ENCODE measurements at places on chromosomes 7 and 10.

- DNase-seq = peak; percentile 90
Observed at GRCh38 chr7:149125863-149126661, at the start of gene ZNF425. Gene ZNF425, minus strand, starts transcription at chr7:149126324. Its CDS starts 111 bp downstream, at chr7:149126213.

- DNase-seq = no peak
Observed at GRCh38 chr10:95034401-95034800, 34.9 kb downstream of the CYP2C8 start.

DNA sequence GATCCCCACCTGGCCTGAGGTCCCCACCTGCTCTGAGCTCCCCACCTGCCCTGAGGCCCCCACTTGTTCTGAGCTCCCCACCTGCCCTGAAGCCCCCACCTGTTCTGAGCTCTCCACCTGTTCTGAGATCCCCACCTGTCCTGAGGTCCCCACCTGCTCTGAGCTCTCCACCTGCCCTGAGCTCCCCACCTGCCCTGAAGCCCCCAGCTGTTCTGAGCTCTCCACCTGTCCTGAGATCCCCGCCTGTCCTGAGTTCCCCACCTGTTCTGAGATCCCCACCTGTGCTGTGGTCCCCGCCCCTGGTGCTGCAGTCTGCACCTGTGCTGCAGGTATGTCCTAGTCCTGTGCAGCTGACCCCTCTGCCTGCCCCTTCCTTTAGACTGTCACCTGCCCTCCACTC is 561.6 kb downstream of the TCERG1L start:
- no peak for DNase-seq

GRCh38 chr10:129958629-129959543 is 5.2 kb downstream of the EBF3 start:
- no peak for DNase-seq

DNA sequence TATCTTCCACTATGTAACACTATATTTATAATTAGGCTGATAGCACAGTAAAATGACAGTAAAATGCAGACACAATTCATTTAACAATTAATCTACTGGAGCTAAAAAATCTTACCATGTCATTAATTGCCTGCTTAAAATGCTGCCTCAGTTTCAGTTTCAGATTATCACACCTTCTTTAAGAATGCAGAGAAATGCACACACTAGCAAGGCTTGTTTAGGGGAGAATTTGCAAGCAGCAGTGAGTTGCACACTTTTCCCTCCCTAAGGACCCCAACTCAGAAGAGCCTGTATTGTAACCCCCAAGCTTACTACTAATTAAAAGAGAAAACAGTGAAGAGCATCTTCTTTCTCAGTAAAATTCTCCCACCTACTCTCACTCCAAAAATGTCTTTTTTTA is 79.7 kb upstream of the KCNIP2 start:
- no peak for DNase-seq

- DNase-seq = no peak
Observed at GRCh38 chr7:1223196-1223981, 9.3 kb upstream of the UNCX start.

GRCh38 chr10:44891721-44892120 is 19.4 kb upstream of the TMEM72 start:
- no peak for DNase-seq

DNA sequence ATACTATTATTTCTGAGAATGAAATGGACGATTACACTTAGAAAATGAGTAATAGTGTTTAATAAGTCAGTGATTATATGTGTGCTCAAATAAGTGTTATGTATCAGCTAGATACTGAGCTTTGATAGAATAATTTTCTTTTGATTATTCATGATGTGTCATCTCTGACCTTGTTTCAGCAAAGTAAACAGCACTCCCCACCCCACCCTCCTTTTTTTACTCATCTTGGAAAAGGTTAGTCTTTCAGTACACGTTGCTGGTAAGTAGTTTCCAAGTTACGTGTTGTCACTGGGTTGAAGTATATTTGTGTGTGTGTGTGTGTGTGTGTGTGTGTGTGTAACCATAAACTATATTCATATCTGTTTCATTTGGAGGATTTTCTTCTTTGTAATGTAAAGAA is 84.1 kb downstream of the GNAI1 start:
- DNase-seq = no peak

DNA sequence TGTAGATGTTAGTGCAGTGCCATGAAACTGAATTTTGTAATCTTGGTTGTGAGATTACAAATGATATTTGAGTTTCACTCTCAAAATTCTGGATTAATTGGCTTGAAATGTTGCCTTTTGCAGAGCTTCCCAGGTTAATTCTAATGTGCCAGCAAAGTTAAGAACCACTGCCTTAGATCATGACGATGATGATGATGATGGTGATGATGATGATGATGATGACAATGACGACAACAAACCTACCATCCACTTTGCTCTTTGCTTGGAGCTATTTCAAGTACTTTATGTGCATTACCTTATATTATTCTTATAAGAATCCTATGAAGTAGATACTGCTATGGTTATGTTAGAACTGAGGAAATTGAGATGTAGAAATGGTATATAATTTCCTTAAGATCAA is 261.6 kb downstream of the CNTNAP2 start:
- no peak for DNase-seq

DNA sequence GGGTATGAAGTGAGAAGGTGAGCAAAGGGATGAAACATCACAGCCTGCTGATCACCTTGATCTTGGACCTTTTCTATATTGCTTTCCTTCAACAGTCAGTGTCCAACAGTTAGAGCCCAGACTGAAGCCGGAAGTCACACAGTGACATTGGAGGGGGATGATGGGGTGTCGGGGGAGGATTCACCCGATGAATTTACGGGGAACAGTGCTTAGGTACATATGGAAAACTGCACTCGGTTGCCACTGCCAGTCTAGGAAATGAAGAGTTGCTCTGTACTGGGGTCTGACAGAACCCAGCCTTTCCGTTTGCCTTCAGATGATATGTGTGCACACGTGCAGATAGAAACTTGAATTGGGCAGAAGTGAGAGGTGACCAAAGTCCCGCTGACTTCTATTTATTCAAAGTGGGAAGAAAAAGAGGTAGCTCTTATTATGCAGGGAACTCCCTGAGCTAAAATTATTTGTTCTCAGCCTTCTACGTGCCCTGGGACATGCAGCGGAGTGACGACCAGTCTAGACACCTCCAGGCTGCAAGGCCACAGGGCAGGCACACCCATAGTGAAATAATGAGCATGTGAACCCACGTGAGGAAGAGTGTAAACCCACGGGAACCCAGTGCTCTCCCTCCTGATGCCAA is 107.2 kb upstream of the INHBA start:
- DNase-seq = no peak

DNA sequence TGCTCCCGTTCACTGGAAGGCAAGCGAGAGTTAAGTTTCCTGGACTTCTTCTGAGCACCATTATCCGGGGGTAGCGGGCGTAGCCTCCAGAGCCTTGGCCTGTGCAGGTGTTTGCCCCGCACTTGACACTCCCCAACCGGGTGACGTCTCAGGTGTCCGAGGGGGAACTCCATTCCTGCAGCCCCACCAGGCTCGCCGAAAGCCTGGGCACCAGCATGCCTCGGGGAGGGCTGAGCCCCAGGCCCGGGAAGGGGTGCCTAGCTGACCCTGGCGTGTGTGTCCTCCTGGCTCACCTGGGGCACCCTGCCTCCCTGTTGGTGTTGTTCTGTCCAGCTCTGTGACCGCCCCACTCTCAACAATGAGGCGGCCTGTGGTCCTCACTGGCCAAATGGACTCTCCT is 109.4 kb upstream of the GPR26 start:
- DNase-seq = no peak

DNA sequence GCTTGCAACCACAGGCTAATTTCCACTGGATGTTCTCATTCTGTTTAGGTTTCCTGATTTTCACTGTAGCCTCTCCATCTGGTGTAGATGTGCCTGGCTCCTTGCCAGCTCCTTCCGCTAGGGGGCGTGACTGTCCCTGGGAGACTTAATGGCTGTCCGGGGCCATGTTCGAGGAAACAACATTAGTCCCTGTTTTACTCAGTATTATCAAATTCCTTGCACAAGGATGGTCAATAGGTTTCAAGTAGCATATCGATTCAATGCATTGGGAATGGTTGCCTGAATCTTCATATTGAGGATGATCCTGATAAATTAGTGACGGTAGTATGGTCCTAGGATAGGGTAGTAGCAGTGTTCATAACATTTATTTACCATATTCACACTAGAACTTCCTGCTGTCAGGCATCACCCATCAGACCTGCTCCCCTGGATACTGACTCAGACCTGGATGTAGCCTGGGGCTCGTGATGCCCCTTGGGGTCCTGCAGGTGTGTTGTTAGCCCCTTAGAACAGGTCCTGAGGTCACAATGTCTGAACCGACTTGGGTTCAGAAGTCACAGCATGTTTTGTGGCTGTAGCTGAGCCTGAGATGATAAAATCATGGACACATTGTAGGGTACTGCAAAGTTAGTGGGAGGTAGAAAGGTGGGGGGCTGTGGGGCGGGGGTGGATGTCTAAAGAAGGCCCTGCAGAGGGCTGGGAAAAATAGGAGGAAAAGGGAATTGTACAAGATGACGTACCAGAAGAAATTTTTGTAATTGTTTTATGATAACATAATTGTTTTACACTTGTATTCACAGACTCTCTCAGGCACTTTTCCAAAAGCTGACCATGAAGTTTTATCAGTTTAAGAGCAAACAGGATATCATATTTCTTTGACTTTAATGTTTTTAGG is 8.9 kb upstream of the EXOC6 start:
- peak; percentile 60 for DNase-seq

DNA sequence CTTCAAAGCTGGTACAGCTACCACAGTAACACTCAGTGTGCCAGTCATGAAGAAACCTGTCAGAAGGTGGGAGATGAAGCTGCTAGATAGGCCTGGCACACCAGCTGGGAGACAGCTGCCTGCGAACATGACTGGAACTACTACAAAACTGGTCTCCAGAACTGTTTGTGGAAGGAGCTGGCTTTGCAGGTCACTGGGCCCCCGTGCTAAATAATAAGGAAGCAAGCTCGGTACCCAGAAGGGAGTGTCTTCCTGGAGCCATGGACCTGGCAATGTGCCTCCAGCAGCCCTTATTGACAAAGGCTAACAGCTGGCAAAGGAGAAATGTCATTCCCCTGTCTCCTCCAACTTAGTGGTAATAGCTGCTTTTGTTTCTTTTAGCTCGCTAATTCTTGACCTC is 1217.6 kb upstream of the LRRN3 start:
- no peak for DNase-seq

DNA sequence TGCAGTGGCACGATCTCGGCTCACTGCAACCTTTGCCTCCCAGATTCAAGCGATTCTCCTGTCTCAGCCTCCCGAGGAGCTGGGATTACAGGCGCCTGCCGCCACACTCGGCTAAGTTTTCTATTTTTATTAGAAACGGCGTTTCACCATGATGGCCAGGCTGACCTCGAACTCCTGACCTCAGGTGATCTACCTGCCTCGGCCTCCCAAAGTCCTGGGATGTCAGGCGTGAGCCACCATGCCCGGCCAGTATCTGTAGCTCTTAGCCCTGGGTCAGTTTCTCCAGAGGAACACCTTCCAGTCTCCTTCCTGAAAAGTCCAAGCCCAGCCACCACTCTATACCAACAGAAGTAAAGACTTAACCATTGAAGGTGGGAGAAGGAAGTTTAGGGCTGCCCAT is 15.2 kb upstream of the ZKSCAN1 start:
- DNase-seq = no peak

DNA sequence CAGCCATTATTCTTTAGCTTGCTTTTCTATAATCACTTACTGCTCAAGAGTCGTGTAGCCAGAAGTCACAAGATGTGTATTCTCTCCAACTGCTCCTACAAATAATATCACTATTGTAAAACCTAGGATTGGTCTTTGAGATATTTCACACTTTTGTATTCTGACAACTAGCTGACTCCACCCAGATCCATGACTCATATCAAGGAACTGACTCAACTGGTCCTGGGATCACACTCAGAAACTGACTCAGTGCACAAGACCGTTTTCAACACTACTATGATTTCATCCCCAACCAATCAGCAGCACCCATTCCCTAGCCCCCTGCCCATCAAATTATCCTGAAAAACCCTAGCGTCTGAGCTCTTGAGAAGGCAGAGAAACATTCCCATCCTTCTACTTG is 56.5 kb upstream of the ORC5 start:
- no peak for DNase-seq

DNA sequence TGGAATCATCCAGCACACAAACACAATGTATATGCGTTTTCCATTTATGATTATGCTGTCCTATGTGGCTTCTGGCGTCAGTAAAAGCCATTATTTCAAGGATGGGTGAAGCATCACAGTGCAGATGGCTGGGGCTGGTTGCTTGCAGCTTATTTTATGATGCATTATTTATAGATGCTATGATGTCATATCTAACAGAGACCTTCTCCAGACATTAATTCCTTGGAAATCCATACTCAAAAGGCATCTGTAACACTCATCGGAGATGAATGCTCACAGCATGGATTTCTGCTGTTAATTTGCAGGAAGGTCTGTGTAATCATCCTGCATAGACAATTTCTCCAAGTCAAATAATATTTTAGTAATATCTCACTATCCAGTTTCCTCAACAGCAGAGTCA is 7.2 kb downstream of the RGS10 start:
- no peak for DNase-seq

- DNase-seq = no peak
Observed at GRCh38 chr7:111173990-111174389, 83.1 kb downstream of the LRRN3 start.

DNA sequence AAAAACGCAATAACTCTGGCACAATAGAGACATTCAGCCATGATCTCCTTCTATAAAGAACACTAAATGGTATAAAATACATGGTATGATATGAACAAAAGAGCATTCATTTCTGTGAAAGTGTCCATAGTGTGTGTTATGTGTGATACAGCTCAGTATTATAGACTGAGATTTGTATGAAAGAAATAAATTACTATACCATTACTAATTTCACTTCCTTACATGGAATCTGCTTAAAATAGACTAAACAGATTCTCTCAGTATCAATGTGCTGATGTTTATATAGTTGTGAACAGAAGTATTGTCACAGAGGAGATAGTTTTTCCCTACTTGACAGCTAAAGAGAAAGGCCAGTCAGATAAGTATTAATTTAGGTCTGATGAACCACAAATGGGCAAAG is 10.8 kb downstream of the SEMA3A start:
- no peak for DNase-seq

- no peak for DNase-seq
Observed at GRCh38 chr7:137976232-137976631, 25.7 kb downstream of the CREB3L2 start.

DNA sequence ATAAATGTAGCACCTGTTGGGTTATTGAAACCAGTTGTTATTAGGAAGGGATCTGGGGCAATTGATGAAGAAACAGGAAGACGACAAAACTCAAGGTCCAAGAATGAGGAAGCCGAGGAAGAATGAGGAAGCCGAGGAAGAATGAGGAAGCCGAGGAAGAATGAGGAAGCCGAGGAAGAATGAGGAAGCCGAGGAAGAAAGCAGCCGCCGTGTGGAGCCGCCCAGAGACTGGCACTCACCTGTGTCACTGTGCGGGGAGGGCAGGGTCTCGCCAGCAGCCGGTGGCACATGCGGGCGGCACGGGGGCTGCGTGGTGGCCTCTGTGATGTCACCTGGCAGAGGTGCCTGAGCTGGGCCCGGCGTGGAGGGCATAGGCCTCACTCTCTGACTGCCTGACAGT is 71.1 kb upstream of the CFAP46 start:
- DNase-seq = no peak

DNA sequence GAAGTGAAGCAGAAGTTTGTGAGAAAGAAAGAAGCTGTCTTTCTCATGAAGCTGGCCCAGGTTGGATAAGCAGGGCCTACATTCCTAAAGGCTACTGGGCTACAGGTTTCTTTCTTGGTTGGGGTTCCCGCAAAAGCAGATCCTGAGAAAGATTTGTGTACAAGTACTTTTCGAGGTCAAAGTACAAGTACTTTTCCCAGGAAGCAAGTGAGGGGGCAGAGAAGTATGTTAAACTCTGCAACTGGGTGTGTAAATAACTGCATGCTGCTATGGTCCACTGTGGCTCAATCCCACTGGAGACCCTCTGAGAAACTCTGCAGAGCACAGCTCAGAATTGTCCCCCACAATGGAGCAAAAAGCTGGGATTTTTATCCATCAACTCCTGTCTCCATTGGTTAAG is 28.7 kb downstream of the LSM5 start:
- no peak for DNase-seq
